GM20000 (cell line): ENCODE measurements at places on chromosomes 4 and X.

DNA sequence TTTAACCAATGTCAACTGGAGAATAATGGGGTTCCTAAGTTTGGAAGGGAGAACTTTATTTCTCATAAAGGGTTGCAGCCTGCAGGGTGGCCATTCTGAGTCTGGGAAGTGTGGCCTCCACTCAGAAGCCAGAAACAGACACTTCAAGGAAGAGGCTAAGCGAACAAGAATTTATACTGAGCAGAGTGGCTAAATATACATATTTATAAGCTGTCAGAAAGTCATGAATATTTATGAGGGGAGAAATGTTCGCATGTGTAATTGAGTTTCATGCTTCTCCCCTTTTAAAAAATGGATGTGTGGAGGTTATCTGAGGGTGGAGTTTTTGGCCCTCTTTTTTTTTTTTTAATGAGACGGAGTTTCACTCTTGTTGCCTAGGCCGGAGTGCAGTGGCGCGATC, 78.1 kb upstream of the PLAC8 start:
- DNase-seq: no peak

GRCh38 chr4:168884251-168885124, 125.6 kb downstream of the CBR4 start:
- DNase-seq: no peak

DNA sequence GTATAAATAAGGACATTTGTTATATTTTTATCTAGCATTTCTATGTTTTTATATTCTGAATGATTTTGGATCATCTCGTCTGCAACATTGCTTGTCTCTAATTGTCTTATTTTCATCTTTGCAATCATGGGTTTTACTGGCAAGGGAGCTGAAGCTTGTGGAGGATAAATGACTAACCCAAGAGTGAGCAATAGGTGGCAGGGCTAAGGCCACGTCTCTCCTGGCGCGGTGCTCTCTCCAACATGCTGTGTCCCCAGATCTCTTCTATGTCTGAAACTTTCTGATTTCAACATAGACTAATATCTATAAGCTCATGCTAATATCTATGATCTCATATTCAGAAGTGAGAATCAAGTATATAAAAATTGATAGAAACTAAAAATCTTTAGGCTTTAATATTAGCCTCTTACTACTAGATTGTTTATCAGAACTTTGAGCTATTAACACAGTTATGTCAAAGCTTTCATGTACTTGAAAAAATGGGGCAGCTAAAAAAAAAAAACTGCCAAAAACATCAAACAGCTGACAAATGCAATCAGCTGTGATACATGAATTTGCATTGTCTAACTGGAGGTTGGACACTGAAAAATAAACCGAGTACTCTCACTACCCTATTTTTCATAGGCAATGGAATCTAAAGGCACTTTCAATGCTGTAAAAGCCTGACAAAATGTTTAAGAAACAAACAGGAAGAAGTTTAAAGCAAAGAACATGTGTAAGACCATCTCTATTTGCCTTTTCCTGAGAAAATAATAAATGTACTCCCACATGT, 169.2 kb downstream of the TMA16 start:
- peak; percentile 16 for DNase-seq

- no peak for DNase-seq
Measured at GRCh38 chr4:187184508-187184907, 460.9 kb upstream of the FAT1 start.

GRCh38 chrX:105282077-105282476, 61.6 kb upstream of the TEX13A start:
- DNase-seq: no peak

DNA sequence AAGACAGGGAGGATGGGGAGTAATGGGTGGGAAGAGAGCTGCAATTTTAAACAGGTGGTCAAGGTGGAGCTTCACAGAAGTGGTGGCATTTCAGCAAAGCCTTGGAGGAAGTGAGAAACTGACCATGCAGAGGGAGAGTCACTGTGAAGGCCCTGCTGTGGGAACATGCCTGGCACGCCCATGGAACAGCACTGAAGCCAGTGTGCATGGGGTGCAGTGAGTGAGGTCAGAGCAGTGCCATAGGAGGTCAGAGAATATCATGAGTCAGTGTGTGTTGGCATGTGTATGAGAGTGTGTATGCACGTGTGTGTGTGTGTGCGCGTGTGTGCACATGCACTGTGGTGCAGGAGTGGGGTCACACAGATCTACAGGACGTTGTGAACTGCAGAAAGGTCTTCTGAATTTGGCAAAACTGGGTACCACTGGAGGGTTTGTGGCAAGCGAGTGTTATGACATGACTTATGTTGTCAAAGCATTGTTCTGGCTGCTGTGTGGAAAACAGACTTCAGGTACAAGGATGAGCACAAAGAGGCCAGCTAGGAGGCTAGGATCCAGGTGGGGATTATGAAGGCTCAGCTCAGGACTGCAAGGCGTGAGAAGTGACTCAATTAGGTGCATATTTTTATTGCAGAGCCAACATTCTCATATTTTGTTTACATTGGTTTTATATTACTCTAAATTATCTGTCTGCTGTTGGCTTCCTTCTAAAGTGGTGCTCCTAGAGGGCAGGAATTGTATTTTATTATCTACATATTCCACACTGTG, 34.0 kb downstream of the ZNF827 start:
- no peak for DNase-seq

- DNase-seq: no peak
Measured at GRCh38 chr4:72569719-72570235, 756 bp upstream of the ADAMTS3 start.

- DNase-seq: peak; percentile 39
Measured at GRCh38 chrX:119004920-119005524, 30.6 kb downstream of the LONRF3 start.

- no peak for DNase-seq
Measured at GRCh38 chrX:53356186-53356585, 66.3 kb downstream of the SMC1A start.
